ENCODE measurements at places on chromosomes 2 and 18.

- DNase-seq = no peak
Observed at GRCh38 chr18:23718243-23718720, 29.0 kb downstream of the LAMA3 start.

DNA sequence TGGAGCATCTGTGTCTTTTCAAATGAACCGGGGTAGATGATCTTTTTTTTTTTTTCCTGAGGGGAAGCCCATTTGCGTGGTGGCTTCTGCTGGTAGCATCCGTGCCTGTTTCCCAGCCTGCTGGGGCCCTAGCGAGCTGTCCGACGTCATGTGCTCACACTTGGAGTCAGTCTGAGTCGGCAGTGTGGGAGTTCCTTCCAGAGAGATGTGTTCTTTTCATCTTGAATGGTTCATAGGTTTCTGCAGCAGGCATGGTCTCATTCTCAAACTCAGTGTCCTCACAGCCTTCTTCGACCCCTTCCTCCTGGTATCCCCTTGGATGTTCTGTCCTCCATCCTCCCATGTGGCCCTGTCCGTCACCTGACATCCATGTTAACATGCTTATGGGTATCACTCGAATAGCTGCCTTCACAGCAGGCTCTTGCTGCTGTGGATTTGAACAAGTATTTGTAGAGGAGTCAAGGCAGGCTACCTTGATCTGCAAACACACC is 51.0 kb downstream of the LDLRAD4 start:
- peak; percentile 64 for DNase-seq

GRCh38 chr2:47520302-47520630 is 117.3 kb downstream of the MSH2 start:
- no peak for DNase-seq

GRCh38 chr2:205637320-205637602 is 45.0 kb upstream of the NRP2 start:
- no peak for DNase-seq

DNA sequence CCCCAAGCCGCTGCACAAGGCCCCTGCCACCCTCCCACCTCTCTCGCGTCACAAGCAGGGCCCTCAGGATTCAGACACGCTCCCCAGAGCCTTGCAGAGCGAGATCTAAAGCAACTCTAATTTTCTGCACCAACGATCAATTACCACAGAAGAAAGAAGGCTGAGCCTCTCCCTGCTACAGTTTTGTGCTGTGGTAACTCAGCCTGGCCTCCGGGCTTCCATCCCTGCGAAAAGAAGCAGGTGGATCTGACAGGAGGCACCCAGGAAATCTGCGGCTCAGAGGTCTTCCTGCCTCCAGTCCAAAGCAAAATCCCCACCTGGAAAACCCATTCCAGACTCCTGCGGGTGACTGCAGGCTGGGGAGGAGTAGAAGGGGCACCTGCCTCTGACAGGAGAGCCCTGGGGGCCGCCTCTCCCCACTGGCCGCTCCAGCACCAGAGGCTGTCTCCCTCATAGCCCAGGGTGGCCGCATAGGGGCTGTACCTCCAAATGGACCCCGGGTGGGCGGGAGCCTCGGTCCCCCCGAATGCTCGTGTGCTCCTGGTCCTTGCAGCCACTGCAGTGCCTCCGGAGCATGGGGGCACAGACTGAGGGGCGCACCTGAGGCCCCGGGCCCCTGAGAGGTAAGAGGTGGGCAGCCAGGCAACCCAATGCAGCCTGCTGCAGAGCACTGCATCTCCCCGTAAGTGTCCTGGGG is 31.0 kb downstream of the PXDN start:
- DNase-seq = no peak

DNA sequence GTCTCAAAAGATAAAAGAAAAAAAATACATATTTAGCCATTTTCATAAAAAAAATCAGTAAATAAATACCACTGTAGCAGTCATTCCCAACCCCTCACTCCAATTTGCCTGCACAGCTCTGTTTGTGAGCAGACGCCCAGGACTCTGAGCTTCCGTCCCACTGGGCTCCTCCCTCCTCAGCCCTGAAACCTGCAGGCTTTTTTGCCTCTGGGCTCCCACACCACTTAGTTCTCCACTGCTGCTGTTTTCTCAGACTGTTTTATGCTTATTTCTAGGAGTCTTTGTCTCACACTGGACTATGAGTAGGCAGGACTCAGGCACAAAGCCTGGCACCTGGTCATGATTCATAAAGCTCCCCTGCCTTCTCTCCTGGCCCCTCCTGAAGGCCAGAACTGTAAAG is 6.1 kb upstream of the CXCR1 start:
- DNase-seq = no peak

DNA sequence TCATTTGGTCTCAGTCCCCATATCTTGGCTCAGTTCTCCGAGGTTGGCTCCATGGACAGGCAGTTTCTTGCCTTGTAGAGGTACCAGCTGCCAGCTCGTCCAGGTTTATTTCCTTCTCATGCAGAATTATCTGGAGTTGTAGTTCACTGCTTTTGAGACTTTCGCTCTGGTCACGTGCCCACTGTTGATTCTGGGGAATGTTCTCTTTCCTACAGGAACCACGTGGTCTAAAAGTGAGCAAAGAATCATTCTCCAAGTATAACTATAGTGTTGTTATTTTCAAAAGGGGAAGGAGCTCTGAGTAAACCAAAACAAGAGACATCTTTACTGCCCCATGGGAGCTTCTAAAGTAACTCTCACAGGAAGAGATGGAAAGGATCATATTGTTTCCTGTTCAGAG is 41.2 kb upstream of the RAB27B start:
- no peak for DNase-seq

DNA sequence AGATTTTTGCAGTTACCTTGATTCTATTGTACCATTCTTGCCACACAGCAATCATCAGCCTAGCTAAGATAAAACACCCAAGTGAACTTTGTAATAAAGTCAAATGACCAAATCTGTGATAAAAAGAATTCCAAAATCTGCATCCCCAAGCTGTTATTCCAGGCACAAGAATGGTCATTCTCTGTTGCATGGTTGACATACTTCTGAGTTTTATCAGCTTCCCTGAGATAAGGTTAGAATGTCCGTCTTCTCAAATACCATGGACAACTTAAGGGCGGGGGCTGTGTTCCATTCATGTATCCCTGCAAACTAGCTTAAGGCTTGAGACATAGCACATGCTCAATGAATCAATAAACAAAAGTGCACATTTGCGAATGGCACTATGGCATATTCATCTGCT is 8.1 kb upstream of the BMP10 start:
- DNase-seq = no peak

DNA sequence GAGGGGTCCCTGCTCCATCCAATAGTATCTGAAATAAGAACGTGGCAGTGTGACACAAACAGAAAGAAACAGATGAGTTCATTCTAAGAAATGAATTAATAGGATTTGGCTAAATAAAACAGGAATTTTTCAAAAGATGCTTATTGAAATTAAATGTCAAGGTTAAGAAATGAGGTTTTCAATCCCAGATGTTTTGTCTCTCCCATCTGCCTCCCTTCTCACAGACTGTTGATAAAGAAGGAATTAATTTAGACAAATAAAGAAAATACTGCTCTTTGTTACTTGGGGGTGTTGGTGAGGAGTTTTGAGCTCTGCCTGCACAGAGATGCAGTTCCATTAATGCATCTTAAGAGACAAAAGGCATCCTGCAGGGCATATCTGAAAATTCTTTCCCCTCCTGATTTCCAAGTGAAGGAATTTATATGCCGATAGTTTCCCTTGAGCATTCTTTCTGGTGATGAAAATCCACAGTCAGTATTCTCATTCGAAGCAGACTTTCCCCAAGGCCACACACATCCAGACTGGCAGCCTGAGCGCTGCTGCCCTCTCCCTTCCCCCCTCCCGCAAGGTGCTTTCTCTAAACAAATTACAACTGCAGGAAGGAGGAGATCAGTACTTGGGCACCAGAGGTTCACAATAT is 385.4 kb upstream of the RND3 start:
- DNase-seq = no peak

DNA sequence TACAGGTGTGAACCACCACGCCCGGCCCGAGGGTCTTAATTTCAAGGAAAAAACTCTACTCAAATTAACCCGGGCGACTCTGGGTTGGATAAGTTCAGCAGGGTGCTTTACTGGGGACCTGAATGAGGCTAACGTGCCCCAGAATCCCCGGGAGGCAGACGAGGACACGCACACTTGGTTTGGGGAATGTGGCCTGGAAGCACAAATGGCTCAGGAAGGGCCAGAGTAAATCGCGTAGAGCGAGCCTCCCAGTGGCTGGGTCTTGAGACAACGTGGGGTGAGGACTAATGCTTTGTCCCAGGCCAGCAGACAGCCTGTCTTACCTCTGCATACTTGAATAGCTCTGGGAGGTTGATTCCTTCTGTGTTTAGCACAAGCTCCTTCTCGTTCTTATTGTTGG is 75.8 kb downstream of the POLR1A start:
- peak; percentile 52 for DNase-seq

DNA sequence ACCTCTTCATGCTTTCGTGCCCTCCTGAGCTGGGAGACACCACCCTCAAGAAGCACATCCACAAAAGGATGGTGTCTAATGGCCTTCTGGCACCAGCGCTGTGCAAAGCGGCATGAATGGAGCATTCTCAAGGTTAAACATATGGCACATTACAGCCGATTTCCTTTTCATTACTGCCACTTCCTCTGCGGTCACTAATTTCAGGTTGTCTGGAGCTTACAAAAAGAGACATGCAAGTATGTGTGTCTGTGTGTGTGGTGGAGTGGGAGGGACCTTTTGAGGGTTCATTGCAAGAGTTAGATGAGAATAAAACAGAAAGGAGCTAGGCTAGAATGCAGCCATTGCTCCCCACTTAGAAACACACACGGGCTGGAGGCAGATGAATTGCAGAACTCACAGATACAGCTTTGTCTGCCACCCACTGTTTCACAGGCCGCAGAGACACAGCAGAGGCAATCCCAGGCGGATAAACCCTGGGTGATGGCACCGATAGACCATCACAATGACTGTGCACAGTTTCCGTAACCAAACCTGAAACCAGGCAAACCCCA is 76.0 kb downstream of the TGIF1 start:
- DNase-seq = no peak

- no peak for DNase-seq
Observed at GRCh38 chr2:218128781-218129457, 3.1 kb downstream of the CXCR2 start.

DNA sequence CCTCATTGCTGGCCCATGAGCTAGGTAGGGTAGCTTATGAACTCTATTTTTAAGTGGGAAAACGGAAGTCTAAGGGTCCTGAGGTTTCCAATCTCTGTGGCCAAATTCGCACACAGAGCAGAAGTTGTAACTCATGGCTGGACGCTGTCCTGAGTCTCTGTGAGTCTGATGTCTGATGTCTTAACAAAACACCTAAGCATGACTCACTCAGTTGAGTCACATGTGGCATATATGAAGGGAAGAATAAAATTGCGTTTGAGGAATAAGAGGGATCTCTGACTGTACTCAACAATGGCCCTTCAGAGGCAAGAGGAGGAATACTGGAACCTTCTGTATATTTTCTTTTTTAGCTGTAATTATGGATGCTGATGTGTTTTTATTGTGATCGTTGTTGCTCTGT is 569.7 kb downstream of the RIT2 start:
- DNase-seq = no peak

GRCh38 chr2:71503837-71504236 is 50.5 kb downstream of the DYSF start:
- no peak for DNase-seq

GRCh38 chr2:10027660-10028330 is 15.6 kb upstream of the KLF11 start:
- DNase-seq = no peak

DNA sequence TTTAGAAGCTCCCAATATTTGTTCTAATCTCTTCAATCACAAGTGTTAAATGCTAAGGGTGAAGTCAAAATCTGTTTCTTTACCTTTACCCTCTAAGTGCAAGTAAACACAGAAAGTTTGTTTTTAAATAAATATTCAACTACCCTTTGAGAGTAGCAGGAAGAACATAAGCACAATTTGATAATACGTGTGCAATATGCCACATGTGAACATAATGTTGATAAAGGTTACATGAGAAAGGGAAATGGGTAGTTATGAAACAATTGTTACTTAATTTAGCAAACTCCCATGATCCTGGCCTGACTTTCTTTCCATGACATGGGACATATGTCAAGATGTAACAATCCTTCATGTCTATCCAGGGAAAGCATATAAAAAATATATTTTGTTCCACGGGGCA is 7.1 kb downstream of the SPRED2 start:
- DNase-seq = no peak

- DNase-seq = no peak
Observed at GRCh38 chr18:14189858-14190257, 57.6 kb upstream of the ZNF519 start.

DNA sequence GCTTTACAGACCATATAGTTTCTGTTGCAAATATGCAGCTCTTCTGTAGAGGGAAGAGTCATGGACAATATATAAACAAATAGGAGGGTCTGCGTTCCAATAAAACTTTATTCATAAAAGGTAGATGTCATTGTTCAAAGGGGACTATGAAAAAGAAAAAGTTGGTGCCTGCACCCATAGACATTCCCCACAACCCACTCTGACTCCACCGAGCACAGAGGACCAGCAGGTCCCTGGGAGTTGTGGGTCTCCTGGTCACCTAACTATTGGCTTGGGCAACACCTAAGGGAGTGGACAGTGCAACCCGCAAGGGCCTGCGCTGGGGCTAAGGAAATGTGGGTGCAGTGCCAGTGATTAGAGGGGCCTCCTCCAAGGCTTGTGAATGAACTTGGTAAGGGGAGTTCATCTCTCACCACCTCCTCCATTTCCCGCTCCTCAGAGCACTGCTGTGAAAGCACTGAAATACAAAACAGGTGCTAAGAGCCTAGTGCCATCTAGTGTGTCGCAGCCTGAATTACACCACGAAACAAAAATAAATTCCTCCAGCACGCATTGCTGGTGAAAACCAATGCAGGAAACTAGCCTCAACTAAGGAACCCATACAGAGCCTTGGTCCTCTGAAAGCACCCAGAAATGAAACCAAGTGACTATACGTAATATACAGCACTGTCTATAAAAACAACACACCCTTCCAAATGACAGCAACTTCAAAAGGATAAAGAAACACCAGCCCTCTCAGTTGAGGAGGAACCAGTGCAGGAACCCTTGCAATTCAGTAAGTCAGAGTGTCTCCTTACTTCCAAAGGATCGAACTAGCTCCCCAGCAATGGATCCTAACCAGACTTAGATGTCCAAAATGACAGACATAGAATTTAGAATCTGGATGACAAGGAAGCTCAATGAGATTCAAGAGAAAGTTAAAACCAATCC is 166.6 kb downstream of the RNF144A start:
- no peak for DNase-seq

DNA sequence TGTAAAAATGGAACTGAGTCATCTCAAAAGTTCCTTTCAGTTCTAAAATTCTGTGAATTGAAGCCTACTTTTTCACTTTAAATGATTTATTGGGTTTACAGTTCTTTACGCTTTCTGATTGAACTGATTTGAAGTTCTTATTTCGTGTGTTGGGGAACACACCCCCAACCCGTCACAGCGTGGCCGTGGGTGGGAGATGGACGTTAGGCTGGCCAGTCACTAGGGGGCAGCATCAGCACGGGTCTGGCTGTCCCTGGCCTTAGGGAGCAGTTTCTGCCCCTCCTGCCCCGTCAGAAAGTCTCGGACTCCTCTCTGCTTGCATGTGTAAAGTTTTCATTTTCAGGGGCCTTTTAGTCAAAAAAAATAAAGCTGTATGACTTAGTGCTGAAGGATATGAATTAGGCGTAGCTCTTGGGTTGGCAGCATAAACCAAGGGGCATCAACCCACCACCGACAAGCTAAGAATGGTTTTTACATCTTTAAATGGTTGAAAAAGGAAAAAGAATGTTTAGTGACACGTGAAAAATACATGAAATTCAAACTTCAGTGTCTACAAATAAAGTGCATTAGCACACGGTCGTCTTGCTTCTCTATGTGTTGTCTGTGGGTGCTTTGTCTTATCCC is 63.4 kb downstream of the ZCCHC2 start:
- peak; percentile 85 for DNase-seq

- no peak for DNase-seq
Observed at GRCh38 chr2:147031897-147032296, 812.9 kb upstream of the ACVR2A start.

All from sciatic nerve (tissue), 2 donors.